Choroid plexus epithelial cell (primary cell): ENCODE measurements at places on chromosomes 3 and 15.

GRCh38 chr3:101288294-101288693, 32.1 kb downstream of the IMPG2 start:
- no peak for DNase-seq

DNA sequence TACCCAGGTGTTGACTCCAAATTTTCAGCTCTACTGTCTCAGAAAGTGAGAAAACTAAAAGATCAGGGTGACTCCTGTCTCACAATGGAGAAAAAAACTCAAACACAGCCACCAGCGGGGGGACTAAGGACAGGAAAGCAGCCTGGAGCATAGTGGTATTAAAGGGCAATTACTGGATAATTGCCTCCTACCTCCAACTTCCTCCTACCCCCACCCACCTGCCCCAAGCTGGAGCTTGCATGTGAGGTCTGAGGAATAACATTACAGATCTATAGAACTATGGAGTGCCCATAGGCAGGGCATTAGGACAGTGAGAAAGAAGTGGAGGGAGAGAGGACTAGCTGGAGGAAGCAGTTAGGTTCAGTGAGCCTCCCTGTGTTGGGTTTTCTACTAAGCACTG, 2.7 kb upstream of the PCCB start:
- no peak for DNase-seq

DNA sequence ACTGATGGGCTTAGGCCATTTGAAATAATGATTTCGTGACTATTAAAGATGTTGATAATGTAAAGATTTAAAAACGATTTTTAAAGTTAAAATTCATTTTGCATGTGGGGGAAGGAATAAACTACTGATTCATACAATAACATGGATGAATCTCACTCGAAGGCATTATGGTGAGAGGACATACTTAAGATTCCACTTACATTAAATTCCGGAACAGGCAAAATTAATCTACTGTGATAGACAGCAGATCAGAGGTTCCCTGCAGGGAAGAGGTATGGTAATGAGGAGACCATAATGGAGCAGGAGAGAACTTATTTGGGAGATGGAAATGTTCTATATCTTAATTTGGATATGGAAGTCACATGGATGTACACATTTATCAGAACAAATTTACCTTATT, 28.4 kb upstream of the RAB6B start:
- DNase-seq, result peak; percentile 38

DNA sequence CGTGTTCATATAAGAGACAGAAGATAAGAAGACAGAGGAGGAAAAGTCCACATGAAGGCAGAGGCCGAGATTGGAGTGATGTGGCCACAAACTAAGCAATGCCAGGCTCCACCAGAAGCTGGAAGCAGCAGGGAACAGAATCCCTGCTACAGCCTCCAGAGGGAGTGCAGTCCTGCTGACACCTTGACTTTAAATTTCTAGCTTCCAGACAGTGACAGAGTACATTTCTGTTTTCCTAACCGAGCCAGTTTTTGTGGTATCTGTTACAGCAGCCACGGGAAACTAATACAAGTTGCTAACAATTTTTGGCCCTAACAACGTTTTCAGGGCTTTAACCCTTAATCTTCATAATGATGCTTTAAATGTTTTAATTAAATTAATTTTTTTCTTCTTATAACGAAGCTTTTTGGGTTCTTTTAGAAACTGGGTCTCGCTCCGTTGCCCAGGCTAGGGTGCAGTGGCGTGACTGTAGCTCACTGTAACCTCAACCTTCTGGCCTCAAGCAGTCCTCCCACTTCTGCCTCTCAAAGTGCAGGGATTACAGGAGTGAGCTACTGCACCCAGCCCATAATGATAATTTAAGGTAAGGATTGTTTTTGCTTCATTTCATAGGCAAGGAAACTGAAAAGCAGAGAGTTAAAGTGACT, 202.3 kb upstream of the PROK2 start:
- peak; percentile 64 for DNase-seq

DNA sequence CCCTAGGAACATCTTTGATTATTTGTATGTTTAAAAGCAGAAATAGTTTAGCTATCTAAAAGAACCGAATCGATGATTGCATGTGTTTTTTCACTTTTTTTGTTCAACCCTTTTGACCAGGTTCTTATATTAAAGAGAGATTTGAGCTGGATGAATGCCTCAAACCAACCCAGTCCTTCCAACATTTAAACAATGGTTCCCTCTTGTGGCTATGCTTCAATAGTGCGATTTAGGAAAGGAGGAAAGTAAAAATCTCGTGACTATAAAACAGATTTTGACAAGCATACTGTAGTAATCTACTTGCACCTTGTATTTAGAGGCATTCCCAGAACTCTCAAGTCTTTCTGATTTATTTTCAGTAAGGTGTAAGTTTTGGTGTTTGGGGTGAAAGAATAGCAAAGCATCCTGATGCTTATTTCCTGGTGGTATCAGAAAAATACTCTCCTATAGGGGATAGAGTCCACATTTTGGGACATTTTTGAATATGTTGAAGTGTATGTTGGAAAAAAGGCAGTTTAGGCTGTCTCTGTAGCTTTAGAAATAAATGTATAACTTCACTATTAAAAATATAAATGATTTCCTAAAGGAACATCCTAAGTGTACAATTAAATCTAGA, 159.6 kb upstream of the KCNH8 start:
- peak; percentile 6 for DNase-seq

DNA sequence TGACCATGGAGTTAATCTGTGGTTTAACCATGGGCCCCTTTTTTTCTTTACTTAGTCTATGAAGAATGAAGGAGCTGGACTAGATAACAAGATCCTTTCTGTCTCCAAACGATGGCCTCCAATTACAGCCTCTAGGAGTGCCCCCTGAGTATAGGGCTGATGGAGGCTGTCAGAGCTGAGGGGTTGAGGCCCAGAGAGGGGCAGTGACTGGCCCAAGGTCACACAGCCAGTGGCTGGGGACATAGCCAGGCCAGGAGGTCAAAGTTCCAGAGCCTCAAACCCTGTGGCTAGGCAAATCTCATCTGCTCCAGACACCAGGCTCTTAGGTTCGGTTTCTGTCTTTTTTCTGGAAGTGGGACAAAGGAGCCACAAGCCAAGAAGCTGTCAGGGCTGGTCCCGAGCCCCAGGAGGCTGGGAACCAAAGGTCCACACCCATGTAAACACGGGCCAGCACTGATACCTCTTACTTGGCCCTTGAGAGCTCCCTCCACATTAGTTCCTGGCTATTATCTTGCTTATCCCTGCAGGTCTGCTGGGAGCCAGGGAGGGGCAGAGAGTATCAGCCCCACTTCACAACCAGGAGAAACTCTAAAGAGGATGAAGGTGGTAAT, 10.3 kb downstream of the RHOV start:
- DNase-seq, result no peak

DNA sequence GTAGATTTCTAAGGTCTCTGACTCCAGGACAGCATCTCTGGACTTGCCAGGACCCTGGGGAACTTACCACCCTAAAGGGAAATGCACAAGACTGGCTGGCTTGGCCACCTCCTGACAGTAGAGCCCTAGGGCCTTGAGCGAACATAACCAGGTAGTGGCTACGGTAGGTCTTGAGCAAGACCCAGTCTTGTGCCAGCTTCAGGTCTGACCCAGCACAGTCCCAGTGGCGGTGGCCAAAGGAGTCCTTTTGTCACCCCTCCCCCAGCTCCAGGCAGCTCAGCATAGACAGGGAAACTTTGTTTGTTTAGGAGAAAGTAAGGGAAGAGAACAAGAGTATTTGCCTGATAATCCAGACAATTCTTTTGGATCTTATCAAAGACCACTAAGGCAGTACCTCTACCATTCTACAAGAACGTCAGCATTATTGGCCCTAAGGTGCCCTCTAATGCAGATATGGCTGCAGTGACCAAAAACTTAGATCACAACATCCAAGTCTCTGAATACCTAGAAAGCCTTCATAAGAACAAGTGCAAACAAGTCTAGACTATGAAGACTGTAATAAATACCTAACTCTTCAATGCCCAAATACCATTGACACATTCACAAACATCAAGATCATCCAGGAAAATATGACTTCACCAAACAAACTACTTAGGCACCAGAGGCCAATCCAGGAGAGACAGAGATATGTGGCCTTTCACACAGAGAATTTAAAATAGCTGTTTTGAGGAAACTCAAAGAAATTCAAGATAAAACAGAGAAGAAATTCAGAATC, 38.7 kb upstream of the FBN1 start:
- DNase-seq, result no peak

GRCh38 chr15:65067645-65068402, at the start of gene RASL12:
Gene RASL12 (minus strand): TSS chr15:65067991. CDS start chr15:65067835, 156 bp downstream.
- no peak for DNase-seq

DNA sequence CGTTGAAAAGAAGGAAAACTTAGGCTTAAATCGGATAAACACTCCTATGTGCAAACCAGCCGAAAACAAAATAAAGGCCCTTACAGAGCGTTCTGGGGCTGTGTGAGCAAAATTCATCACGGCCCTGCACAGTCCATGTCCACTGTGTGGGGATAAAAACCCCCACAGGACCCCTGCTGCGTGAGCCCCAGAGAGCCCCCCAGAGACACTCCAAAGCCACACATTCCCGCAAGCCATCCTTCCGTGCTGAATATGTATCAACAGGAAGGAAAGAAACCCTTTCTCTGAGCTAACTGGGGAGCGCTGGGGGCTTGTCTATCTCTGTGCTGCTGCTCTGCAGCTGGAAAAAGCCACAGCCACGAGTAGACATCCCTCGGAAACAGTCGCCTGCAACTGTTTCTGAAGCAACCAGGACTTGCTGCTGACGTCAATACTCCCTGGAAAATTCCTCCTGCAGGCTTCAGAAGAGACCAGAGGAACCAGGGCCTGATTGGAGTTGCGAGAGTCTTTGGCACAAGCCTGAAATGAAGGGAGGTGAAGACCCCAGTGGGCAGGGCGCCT, 72.7 kb downstream of the NUP210 start:
- DNase-seq, result peak; percentile 56

DNA sequence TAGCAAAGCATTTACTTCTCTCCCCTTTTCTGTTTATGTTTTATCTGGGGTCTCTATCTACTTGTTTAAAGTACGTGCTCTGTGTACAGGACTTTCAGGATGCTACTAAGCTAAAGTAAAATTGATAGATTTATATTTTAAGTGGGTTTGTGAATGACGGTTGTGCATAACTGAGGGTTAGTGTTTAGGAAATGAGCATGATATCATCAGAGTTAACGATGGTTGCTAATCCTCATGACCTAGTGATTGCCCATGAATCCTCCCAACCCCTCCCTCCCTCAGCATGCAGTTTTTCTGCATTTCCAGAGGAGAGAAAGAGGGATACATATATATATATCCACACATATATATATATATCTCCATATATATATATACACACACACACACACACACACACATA, 957.2 kb downstream of the TUSC7 start:
- DNase-seq, result no peak

DNA sequence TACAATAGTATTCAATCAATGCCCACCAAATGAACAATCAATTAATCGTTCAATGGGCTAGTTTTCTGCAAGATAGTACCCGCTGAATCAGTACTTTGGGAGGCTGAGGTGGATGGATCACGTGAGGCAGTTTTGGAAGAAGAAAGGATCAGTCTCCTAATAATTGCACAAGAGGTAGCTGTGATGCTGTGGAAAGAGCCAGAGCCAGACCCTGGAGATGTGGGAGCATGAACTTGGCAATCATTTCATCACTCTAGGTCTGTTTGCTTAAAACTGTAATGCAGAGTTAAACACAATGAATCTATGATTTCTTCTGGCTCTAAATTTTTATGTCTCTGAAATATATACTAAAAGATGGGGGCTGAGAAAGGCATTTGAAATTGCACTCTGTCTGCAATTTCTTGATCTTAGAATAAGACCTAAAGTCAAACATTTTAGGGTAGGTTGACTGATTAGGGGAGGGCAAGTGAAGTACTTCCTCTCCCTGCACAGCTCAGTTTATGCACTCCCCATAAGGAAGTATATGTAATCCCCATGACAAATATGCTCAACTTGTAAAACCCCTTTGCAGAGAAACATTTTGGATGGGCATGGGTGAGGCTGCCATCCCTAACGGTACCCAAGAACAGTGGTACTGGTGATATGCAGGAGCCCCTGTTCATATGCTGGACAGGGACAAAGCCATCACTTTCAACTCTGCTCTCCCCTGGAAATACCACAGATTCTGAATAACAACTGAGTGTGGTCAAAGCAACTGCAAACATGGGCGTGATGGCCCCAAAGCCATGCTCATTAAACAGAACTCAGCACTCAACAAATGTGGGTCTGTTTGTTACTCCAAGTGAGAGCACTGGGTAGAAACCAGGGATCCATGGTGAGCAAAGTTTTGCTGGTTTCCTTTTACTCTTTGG, 28.6 kb upstream of the SPATA12 start:
- DNase-seq, result no peak

GRCh38 chr15:59615661-59616060, 4.1 kb downstream of the GCNT3 start:
- DNase-seq, result no peak

DNA sequence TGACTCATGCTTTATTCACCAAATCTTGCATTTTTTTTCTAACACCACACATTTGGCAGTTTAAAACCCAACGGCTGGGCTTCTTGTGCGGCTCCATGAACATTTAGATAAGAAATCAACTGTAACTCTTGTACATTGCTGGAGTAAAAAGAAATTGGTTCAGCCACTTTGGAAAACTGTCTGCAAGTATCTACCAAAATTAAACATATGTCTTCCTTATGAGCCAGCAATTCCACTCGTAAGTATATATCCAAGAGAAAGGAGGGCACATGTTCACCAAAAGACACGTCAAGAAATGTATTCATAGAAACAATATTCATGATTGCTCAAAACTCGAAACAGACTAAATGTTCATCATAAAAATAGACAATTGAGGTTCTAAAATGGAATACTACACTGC, 291.9 kb upstream of the POU1F1 start:
- DNase-seq, result no peak

DNA sequence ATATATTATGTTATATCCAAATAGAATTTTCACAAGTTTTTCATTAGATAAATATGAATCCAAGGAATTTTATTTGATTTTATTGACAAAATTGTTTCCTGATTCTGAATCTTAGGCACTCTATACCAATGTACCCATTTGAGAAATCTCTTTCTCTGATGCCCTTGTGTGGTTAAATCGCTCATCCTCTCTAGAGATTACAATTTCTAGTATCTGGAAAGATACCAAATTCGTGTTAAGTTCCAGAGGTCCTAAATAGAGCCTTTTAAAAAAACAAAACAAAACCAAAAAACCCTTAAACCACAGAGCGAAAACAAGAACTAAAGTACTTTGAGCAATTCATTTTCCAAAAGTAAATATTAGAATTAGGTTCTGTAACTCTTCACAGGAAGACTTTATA, 20.0 kb downstream of the SATB1 start:
- no peak for DNase-seq
